ENCODE measurements at places on chromosomes 3 and 15. TPM values are rescaled to one million over a fixed set of nuclear protein-coding genes. Genes with fewer than 3 reads are reported as not detected.

DNA sequence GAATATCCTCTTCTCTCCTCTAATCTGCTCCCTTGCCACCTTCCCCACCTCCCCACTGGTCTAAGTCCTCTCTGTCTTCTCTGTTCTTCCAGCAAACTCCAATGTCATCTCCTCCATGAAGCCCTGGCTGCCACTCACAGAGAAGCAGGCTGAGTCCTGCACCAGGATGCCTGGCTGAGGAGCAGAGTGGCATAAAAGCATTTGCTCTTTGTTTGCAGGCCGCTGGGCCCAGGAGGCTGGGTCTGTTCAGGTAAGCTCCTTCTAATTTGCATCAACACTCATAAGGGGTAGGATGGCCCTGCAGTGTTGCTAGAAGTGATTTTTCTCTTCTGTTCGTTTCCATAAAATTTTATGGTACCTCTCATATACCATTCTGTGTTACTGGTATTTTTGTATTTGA is 43.2 kb upstream of the KLHL25 start:
- DNase-seq, result no peak

DNA sequence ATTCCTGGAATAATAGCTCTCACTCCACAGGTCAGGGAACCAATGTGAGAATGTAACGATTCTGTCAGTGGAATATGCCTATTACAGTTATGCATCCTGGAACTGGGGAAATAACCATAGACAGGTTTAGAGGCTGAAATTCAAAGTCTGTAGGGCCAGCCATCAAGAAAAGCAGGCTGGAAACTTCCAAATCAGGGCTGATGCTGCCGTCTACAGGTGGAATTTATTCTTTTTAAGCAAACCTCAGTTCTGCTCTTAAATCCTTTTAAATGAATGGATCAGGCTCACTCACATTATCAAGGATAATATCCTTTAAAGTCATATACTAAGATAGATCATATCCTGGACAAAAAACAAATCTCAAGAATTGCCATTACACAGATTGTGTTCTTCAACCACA is 699.8 kb downstream of the NR2F2 start:
- no peak for DNase-seq

- DNase-seq, result no peak
Measured at GRCh38 chr15:73328149-73328820, 40.5 kb downstream of the HCN4 start.

GRCh38 chr3:49199239-49199899 is 28.0 kb downstream of the KLHDC8B start:
- peak; percentile 8 for DNase-seq

GRCh38 chr15:28967990-28968389 is 82.2 kb downstream of the APBA2 start:
- DNase-seq, result no peak

DNA sequence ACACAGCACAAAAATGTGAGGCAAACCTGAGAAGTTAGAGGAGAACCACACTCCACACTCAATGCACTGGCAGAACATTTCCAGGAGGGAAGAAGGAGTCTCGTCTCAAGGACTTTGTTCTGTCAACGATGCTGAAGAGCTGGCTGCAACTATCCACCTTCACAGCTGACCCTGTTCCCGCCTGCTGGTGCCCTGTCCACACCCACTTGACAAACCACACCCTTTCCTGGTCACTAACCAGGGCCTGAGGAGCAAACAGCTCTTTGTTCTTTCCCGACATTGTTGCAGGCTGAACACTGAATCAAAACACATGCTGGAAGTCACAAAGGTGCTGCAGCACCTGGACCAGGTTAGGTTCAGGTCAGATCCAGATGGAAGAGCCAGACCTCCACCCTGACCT is 92.6 kb upstream of the ARRDC4 start:
- DNase-seq, result no peak

DNA sequence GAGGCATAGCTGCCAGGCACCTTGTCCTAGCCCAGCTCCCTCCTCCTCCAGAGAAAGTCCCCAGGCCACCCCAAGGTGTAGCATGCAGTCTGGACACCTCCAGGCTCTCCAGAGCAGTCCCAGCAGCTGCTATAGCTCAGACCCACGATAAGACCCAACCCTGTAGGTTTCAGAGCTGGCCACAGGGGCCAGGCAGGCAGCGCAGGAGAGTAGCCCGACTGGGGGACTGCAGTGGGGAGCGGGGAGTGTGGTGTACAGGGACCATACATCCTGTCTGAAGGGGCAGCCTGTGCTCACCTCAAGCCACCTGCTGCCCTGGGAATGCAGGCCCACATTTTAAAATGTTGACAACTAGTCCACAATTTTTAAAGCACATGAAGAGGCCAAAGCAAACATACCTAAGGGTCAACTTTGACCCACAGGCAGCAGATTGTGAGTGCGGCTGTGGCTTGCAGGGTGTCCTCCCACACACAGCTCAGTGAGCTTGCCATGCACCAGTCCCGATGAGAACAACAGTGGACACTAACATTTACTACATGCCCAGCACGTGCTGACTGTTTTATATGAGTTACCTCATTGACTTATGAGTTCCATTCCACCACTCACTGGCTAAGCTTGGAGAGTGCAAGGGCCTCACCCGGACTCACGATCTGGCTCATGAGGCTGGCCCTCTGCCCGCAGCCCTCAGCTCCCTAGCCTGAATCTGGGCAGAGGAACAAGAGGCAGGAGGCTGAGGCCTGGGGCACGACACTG is 81.4 kb downstream of the DNAJB8 start:
- DNase-seq, result no peak

GRCh38 chr15:90101969-90102890 is at the start of gene IDH2:
Gene IDH2 (minus strand): TSS chr15:90102468. CDS start chr15:90102390, 78 bp downstream.
- DNase-seq, result peak; percentile 83

GRCh38 chr3:42115215-42115614 is 24.1 kb downstream of the TRAK1 start:
- DNase-seq, result no peak

SNTN gene
- total RNA-seq, result not detected

USP3 gene
- total RNA-seq, result 78.0 TPM
